ENCODE measurements at places on chromosomes 7 and 10.

DNA sequence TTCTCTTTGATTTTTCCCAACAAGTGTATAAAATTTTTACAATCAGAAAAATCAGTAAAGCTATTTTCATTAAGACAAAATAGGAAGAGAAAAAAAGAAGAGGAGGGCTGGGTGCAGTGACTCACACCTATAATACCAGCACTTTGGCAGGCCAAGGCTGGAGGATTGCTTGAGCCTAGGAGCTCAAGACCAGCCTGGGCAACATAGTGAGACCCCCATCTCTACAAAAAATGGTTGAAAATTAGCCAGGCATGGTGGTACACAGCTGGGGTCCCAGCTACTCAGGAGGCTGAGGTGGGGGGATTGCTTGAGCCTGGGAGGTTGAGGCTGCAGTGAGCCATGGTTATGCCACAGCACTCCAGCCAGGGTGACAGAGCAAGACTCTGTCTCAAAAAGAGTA is 172.3 kb downstream of the AKR1D1 start:
- DNase-seq: no peak

GRCh38 chr7:47556511-47557180 is 25.3 kb downstream of the TNS3 start:
- peak; percentile 28 for DNase-seq

- DNase-seq: peak; percentile 64
These were observed 33.8 kb upstream of the RBM20 start for GRCh38 chr10:110610308-110610774.

GRCh38 chr7:29946428-29947186 is 43.0 kb downstream of the SCRN1 start:
- peak; percentile 76 for DNase-seq

- DNase-seq: no peak
These were observed 97.1 kb upstream of the MXI1 start for GRCh38 chr10:110110338-110110737.

DNA sequence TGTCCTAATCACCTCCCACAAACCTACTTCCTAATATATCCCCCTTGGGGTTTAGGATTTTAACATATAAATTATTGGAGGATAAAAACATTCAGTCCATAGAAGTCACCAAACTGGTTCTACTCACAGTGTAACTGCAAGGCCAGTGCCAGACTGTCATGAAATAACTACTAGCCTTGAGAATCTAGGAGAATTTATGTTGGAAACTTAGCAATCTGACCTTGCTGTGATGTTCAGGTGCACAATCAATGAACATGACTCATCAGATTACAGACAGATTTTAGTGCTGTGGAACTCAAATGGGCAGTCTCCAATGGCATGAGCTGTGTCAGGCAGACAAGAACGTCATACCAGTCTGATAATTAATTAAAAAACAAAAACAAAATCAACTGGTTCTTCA is 571.4 kb upstream of the IGFBP3 start:
- DNase-seq: no peak

DNA sequence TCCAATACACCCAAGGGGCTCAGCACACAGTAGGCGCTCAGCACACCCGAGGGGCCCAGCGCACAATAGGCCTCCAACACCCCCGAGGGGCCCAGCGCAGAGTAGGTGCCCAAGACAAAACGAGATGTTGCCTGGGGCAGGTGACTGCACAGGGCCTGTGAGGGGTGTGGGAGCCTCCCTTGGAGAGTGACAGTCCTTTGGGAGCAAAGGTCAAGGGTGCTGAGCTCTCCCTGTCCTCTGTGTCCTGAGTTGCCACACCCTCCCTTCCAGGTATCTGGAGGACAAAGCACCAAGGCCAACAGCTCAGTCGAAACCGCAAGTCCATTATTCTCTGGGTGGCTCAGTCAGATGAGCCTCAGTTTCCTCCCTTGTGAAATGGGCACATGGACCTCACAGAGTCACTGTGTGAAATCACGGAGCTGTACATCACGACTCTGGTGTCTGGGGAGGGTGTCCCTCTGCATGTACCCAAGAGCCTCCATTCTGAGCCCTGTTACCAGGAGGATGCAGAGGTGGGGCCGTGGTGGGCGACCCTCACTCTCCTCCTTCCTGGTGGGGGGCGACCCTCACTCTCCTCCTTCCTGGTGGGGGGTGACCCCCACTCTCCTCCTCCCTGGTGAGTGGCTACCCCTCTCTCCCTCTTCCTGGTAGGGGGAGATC is 81.3 kb downstream of the FOXL3 start:
- no peak for DNase-seq

- no peak for DNase-seq
These were observed 45.2 kb upstream of the BPGM start for GRCh38 chr7:134601459-134601858.

GRCh38 chr7:25009257-25009656 is 29.3 kb upstream of the OSBPL3 start:
- no peak for DNase-seq

DNA sequence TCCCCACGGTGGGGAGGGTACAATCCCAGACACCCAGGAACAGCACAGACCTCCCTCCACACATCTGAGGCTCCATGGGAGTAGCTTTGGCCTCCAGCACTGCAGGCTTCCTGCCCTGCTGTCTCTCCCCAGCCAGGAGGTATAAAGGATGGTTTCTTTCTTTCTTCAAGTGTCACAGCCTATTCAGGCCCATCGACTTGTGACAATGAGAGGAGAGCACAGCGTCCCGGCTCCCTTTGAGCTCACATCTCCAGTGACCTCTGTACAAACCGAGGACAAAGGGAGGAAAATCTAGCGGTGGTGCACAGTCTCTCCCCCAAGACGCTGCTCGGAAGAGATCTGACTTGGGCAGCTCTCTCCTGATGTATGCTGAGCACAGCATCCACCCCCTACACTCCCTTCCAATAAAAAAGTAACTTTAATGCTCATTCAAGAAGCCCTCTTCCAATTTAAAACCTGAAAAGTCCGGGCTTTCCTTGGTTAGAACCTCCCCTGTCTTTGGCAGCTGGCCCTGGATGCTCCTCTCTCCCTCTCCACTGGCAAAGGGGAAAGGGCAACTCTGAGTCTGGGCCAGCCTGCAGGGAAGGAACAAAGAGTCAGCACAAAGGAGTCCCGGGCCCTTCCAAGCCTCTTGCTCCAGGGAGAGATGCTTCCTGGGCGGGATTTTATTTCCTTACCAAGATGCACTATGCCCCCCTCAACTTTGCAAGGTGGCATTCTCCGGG is 18.0 kb downstream of the CHST15 start:
- no peak for DNase-seq

DNA sequence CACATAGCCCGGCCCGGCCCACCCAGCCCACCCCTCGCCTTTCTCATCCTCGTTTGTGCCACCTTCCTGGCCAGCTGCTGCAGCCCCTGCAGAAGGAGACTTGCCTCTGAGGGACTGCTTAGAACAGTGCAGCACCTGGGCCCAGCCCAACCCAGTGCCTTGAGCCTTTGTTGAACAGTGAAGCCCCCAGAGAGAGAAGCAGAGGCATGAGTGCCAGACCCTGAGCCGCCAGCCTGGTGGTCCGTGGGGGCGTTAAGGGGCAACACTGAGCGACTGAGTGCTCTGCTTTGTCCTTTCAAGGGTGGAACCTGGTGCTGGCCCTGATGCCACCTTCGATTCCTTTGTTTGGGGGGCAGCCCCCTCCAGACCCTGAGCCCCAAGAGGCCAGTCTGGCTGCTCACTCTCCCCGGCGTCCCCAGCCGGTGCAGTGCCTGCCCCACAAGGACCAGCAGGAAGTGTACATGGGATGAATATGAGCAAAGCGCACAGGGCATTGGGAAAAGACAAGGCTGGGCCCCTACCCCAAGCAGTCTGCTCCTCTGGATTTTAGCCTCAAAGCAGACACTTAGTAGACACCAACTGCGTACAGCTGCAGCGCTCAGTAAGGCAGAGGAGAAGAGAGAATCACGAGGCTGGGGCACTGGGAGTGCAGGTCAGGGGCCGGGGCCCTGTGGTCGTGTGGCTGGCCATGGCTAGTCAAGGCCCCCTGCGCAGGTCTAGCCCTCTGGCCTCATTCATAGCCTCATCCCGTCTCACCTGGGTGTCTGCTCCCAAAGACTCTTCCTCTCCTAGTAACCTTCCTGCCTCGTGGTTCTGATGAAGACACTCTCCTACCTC is 95.9 kb downstream of the RGS10 start:
- DNase-seq: no peak

DNA sequence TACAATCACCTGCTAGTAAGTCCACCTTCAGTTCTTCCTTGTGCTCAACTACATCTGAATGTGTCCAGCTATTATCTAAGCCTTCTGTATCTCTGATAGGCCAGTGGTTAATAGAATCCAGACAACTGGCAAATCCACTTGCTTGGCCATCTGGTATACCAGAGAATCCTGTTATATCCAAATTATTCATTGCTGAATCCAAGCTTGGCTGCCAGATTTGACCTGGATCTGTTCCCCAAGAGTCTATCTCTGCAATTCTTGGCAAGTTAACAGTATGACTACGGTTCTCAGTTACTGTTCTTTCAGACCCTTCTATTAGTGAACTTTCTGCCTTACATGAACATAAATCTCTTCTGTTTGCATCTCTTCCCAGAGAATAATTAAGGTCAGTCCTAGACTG is 154.6 kb upstream of the TARP start:
- DNase-seq: peak; percentile 7

DNA sequence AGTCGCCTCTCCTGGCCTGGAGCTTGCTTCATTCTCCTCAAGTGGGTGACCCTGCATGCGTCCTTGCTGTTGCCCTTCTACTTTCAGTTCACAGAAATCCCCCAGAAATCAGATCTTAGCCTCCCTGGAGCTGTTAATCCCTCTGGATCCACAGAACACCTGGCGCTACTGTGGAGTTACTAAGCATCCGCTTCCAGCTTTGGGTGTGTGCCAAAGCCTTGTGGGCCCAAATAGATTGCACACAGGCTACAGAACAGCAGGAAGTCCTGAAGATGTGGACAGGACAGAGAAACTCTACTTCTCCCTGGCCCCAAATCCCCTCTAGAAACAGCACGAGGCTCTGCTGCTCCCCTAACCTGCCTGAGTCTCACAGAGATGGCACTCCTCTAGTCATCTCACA is 36.6 kb upstream of the PDLIM1 start:
- DNase-seq: peak; percentile 56

DNA sequence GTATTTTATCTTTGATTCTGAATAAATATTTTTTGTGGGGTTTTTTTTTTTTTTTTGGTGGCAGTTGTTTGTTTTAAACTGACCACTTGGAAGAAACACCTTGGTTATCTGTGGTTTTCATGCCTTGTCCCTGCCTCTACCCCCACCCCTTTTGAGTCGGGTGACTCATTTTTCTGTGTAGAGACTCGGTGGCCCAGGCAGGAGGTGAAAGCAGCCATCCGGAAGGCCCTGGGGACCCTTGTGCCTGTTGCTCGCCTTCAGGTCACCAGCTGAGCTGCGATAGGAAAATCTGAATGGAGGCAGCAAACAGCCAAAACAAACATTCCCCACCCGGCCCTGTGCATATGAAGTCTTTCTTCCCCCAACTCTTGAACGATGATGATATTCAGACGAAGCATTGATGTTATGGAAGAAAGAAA is 22.8 kb downstream of the CYP17A1 start:
- DNase-seq: peak; percentile 39

- DNase-seq: peak; percentile 91
These were observed 2.2 kb upstream of the CPA4 start for GRCh38 chr7:130290745-130291144.

GRCh38 chr7:136030867-136031318 is 53.7 kb upstream of the MTPN start:
- DNase-seq: no peak

- DNase-seq: no peak
These were observed 68.8 kb downstream of the KIAA1217 start for GRCh38 chr10:24277771-24278170.

DNA sequence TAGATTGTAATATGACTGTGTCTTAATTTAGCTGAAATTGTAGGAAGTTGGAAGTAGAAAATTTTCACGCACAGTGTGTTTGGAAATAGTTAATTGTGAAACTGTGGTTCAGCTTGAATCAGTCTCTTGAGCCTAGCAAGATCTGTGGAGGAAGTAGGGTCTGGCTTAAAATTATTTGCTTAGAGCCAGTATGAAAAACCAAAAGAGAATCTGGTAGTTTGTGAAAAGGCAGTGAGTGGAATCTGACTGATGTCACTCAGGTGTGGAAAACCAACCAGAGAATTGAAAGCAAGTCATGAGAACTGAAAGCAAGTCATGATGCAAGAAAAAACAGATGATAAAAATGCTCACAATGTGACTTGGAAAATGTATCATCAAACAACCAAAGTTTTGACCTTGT is 11.5 kb downstream of the LIPJ start:
- DNase-seq: no peak

- DNase-seq: no peak
These were observed 51.0 kb upstream of the MSMB start for GRCh38 chr10:46096909-46097575.

GRCh38 chr7:5300366-5300765 is 17.6 kb downstream of the SLC29A4 start:
- no peak for DNase-seq

DNA sequence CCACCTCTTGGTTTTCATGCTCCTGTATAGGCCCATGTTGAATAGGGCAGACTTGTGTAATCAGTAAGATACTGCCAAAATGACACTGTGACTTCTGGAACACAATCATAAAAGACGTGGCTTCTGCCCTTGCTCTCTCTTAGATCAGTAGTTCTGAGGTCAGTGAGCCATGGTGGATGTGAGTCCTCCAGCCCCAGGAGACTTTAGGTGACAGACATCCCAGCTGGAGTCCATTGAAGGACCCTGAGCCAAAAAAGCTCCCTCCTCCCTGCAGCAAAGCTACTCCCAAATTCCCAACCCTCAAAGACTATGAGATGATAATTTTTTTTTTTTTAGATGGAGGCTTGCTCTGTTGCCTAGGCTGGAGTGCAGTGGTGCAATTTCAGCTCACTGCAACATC is 3.2 kb upstream of the RADIL start:
- DNase-seq: no peak

GRCh38 chr7:20172736-20173334 is 44.3 kb downstream of the MACC1 start:
- DNase-seq: peak; percentile 35

DNA sequence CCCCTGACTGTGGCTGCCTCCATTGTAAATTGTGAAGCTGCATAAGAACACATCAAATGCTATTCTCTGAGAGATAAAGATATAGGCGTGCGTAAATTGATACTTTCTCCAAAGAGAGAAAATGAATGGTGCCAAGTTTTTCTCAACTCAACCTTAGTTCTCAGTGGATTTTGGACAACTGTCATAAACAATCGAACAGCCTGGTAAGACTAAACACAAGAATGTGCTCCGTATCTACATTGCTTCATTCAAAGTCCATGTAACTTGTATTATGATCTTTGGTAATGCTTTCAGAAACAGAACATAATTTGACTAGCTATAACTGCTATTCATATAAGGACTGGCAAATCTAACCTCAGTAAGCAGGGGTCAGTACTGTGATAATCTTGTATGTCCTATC is 429.1 kb downstream of the SEMA3D start:
- no peak for DNase-seq
